ENCODE measurements at places on chromosomes 7 and 10.
A peak's percentile ranks its signal among the peaks of the same experiment; 100 is the strongest.

DNA sequence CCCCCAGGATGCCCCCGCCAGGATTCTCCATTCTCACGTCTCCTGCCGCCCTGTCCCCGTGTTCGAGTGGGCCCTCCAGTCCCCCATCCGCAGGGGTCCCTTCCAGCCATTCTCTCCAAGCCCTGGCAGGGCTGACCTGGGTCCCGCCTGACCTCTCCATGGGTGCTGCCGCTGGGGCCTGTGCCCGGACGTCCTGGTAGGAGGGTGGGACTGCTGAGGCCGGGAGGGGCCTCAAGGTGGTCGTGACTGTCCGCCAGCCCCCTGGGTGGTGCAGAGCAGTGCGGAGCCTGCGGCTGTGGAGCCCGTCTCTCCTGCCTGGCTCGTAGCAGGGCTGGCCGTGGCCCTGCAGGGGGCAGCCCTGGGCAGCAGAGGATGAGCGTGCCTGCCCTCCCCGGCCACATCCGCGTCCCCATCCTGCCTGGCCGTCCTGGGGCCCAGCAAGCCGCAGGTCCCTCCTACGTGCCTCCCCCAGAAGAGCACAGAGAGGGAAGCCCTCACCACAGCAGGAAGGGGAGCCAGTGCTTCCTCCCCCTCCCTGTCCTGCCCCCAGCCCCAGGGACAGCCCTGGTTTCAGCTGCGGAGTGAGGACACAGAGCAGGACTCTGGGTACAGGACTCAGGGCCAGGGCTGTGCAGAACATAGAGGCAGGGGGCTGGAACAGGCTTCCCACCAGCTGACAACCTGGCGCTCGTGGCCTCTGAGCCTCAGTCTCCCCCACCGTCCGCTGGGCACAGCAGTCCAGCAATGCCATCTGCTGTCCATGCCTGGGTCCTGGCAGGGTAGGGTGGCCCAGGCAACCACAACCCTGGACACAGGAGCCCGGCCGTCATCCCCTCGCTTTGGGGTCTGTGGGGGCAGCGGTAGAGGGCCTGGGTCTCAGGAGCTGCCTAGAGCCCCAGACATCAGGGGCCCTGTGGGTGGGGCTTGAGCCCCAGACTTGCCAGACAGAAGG lies 1.5 kb upstream of the GRIFIN start:
- no peak for DNase-seq

- DNase-seq = no peak
Measured at GRCh38 chr7:1811850-1812508, 141.9 kb downstream of the ELFN1 start.

DNA sequence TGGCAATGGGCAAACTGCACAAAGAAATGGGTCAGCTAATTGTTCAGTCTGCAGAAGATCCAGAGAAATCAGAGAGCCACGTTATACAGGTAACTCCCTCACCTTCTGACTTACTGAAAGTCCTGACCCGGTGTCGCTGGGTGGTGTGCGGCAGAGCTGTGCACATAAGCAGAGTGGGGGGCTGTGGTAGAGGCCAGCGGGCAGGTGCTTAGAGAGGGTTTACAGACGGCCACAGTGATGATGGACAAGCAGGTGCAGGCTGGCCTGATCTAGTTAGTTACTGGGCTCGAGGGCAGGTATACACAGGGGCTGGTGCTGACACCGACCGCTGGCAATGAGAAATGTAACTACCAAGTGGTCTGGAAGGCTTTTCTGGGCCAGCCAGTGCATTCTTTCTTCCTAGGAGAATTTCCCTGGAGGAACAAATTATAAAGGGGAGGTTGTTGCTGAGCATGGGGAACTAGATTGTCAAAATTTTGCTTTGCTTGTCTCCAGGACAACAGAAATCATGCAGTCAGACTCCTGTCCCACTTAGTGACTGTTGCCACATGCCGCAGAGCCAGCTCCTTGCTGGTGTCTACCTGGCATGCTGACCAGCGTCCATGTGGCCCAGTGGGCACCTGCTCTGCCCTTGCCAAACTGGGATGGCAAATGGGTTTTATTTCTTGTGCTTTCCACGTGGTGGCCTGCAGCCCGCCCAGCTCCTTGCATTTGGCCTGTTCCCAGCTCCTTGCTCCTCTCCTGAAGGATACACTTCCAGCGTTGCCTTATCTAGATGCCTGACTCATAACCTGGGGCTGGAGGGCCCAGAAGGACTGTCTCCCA lies 28.8 kb downstream of the DENND10 start:
- DNase-seq = no peak

GRCh38 chr10:42638821-42639270 lies 476 bp upstream of the ZNF33B start:
- DNase-seq = no peak

- no peak for DNase-seq
Measured at GRCh38 chr7:29145553-29146056, 732 bp downstream of the CPVL start.

DNA sequence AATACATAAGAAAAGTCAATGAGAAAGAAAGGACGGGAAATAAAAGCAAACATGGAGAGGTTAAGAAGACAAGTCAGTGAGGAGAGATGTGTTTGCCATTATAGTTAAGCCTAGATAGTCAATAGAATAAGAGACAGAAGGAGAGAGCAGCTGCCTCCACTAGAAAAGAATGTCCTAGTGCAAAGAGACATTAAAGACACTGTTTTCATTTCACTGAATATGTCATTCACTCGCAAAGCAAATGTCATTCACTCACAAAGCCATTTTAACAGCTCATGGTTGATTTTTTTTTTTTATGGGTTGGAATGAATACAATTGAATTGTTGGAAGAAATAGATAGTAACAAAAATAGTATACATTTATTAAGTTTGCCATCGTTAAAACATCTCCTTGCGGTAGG lies 1007.6 kb downstream of the DNAJB9 start:
- DNase-seq = no peak

- no peak for DNase-seq
Measured at GRCh38 chr10:100350914-100351485, 4.0 kb downstream of the SCD start.

GRCh38 chr7:128790315-128791041 lies 1.3 kb upstream of the CCDC136 start:
- DNase-seq = no peak

- no peak for DNase-seq
Measured at GRCh38 chr10:12638103-12638502, 288.8 kb downstream of the CAMK1D start.

GRCh38 chr10:132904181-132904813 lies 38.1 kb downstream of the CFAP46 start:
- no peak for DNase-seq

GRCh38 chr7:65239324-65239706 lies 134.3 kb upstream of the ZNF92 start:
- DNase-seq = no peak

- no peak for DNase-seq
Measured at GRCh38 chr10:30057421-30057841, 2.0 kb downstream of the JCAD start.

GRCh38 chr10:119135513-119135881 lies 30.0 kb downstream of the SFXN4 start:
- no peak for DNase-seq

DNA sequence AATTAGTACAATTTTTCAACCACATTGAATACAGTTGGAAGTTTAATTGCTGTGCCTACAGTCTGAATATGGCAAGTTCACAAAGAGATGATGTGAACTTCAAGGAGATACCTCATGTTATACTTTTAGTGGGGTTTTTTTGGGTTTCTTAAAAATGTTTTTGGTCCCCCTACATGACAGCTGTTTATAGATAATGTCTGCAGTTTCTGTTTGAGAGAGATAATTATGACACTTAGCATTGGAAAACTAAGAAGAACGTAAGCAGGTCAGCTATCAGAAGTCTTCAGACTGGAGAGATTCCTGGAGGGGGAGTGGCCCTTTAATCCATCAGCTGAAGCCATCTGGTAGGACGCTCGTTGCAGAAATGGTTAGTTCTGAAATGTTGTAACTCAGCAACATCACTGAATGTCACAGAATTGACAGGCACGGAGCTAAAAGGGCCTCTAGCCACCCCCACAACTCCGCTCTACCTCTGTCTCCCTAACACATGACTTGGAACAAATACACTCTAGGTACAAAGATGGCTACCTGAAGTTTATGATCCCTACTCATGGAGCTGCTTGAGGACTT lies 29.0 kb downstream of the TIMM23 start:
- DNase-seq = no peak

- no peak for DNase-seq
Measured at GRCh38 chr10:57593983-57594573, 673.6 kb downstream of the IPMK start.

DNA sequence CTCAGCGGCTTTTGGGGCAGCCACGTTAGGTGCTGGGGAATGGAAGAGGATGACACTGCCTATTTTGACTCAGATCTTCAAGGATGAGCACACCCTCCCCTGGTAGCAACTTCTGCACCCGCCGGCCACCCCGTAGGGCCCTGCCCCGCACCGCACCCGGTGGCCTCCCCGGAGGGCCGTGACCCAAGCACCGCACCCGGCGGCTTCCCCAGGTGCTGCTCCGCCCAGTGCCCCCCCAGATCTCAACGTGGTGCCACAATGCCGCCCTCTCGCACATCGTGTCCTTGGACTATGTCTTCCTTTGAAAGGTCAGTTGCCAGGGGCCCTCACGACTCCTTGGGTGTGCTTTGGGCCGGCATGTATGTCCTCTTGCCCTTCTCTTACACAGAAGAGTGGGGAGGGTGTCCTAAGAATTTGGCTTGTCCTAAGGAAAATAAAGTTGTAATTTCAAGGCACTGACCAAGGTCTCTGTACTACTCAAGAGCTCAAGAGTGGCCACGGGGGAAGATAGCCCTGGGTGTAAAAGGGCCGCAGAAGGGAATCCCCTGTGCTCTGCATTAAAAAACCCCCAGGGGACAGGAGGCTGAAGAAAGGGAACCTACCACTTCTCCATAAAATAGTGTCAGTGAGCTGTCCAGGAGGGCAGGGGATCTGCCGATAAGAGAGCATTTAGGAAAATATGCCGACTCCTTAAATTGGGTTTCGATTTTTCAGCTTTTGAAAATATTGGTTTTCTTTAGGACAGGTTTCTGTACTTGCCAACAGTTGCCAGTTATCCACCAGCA lies 1.6 kb upstream of the LANCL2 start:
- no peak for DNase-seq

GRCh38 chr10:18140149-18140956 lies at the start of gene CACNB2:
Gene CACNB2, plus strand, starts transcription at chr10:18140424.
- DNase-seq = no peak

GRCh38 chr10:118241229-118242137 lies 100.6 kb downstream of the FAM204A start:
- peak; percentile 28 for DNase-seq

GRCh38 chr7:15424468-15424867 lies 137.3 kb downstream of the AGMO start:
- DNase-seq = no peak

DNA sequence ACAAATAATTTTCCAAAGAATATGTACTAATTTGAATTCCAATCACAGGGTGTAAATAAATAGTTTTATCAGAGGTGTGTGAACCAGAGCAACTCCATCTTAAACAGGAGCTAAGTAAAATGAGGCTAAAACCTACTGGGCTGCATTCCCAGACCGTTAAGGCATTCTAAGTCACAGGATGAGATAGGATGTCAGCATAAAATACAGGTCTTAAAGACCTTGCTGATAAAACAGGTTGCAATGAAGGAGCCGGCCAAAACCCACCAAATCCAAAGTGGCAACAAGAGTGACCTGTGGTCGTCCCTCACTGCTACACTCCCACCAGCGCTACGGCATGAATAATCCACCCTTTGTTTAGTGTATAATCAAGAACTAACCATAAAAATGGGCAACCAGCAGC lies 291.7 kb upstream of the SEMA3D start:
- DNase-seq = no peak

DNA sequence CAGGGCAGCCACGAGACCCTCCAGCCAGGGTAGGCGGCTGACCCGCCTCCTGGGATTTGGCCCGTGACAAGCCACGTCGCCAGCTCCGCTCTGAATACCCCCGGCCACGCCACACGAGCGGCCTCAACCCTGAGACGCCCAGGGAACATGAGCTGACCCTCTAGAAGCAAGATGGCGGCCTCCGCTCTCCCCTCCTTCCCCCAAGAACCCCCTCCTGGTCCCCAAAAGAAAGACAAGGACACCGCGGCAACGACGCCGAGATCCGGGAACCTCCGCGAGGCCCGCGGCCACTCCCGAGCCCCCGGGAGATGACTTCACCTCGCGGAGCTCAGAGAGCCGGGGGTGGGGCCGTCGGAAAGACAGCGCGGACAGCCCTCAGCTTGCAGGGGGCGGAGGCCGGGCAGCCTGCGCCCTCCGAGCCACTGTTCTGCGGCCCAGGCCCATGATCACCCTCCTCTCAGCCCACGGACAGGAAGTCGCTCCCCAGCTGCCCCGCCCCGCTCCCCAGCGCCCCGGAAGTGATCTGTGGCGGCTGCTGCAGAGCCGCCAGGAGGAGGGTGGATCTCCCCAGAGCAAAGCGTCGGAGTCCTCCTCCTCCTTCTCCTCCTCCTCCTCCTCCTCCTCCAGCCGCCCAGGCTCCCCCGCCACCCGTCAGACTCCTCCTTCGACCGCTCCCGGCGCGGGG lies at the start of gene RALA:
Gene RALA, plus strand, starts transcription at position 526 of the 685 bp plus-strand sequence. CDS start 63,096 bp downstream, outside the sequence.
- DNase-seq = peak; percentile 80

DNA sequence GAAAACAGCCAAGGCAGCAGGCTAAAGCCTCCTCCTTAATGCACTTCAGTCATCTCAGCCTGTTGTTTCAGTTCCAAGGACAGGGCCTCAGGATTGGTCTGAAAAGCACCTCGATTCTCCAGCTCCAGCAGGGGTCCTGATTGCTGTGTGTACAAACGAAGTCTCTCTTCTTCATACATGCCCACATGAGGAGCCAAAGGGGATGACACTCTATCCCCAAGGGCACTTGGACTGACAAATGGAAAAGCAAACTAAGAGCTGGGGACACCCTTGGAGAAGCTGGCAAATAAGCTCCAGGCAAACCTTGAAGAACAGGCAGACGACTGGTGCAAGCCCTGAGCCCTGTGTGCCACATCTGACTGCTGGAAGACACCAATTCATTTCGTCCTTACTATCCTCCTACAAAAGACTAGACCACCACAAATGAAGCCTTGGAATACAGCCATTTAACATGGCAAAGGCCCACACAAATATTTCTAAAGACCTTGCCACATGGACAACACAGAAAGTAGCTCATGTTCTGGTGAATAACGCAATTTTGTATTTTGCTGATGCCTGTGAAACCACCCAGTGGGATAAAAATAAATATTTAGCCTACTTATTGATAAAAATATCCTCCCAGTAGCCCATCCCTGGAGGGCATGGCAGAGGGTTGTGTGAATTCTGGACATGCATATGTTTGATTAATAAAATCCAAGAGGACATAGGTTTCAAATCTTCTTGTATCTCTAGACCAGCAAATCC lies 61.9 kb downstream of the PARD3 start:
- no peak for DNase-seq

GRCh38 chr10:6781133-6781770 lies 201.2 kb upstream of the PRKCQ start:
- DNase-seq = no peak

Data from NCI-H1048 (cell line).